Smooth muscle cell of the coronary artery (primary cell): ENCODE measurements at places on chromosomes 13 and 19. TPM values are rescaled to one million over a fixed set of nuclear protein-coding genes. Genes with fewer than 3 reads are reported as not detected.

Gene OR7A5
- not detected in 2 replicates for total RNA-seq

Gene CRYL1
- total RNA-seq = 22.4 and 33.7 TPM in 2 replicates

Gene PRKCG
- 0.23 TPM in 1 of 2 replicates, not detected in the other for total RNA-seq

Gene TSSK6
- total RNA-seq = 1.5 and 2.9 TPM in 2 replicates

Gene TEX29
- 0.15 and 3.6 TPM in 2 replicates for total RNA-seq

Gene TUBB4A
- total RNA-seq = not detected in 2 replicates

Gene ZNF709
- total RNA-seq = 2.8 and 3.2 TPM in 2 replicates

Gene THSD8
- 0.30 TPM in 1 of 2 replicates, not detected in the other for total RNA-seq

Gene PNMA8A
- 0.94 and 6.5 TPM in 2 replicates for total RNA-seq

Gene C1QTNF9
- total RNA-seq = not detected in 2 replicates

Gene LHB
- total RNA-seq = 0.15 TPM in 1 of 2 replicates, not detected in the other

Gene HS6ST3
- total RNA-seq = 0.08 and 0.12 TPM in 2 replicates

Gene CGB3
- total RNA-seq = not detected in 2 replicates

Gene UPK1A
- 0.08 TPM in 1 of 2 replicates, not detected in the other for total RNA-seq

Gene RHPN2
- 2.2 and 4.9 TPM in 2 replicates for total RNA-seq

Gene KLK3
- total RNA-seq = not detected in 2 replicates

Gene LYPD3
- total RNA-seq = 0.08 TPM in 1 of 2 replicates, not detected in the other

Gene IGFLR1
- 0.60 and 2.1 TPM in 2 replicates for total RNA-seq

Gene MYBPC2
- not detected in 2 replicates for total RNA-seq

Gene FOSB
- total RNA-seq = 0.94 and 6.2 TPM in 2 replicates

Gene CALR3
- total RNA-seq = 0.08 TPM in 1 of 2 replicates, not detected in the other

Gene LCP1
- total RNA-seq = 1.2 TPM in 1 of 2 replicates, not detected in the other

Gene PET100
- total RNA-seq = 35.3 and 48.3 TPM in 2 replicates

Gene FAM216B
- total RNA-seq = not detected in 2 replicates

Gene ZNF439
- 4.8 TPM in 2 replicates for total RNA-seq

Gene LRFN3
- 1.1 and 1.5 TPM in 2 replicates for total RNA-seq

Gene NLRP9
- total RNA-seq = not detected in 2 replicates

Gene GIPC3
- 0.08 TPM in 1 of 2 replicates, not detected in the other for total RNA-seq

Gene SSC5D
- 0.68 and 5.7 TPM in 2 replicates for total RNA-seq

Gene RNF113B
- not detected in 2 replicates for total RNA-seq

Gene TGFBR3L
- 1.3 TPM in 1 of 2 replicates, not detected in the other for total RNA-seq

Gene DIRAS1
- 1.2 and 18.4 TPM in 2 replicates for total RNA-seq
